ENCODE measurements at places on chromosomes 7 and 10. TPM values are rescaled to one million over a fixed set of nuclear protein-coding genes. Genes with fewer than 3 reads are reported as not detected.

The ZNF467 gene
- total RNA-seq = 3.6 TPM

The PBLD gene
- total RNA-seq = 1.8 TPM

The ALKBH4 gene
- total RNA-seq = 6.5 TPM

The CAMK2G gene
- total RNA-seq = 20.6 TPM

The BMPER gene
- 0.14 TPM for total RNA-seq

The PTPN20 gene
- 3.4 TPM for total RNA-seq

The KCND2 gene
- total RNA-seq = not detected

The KIF11 gene
- total RNA-seq = 1.4 TPM

The FAM180A gene
- 0.14 TPM for total RNA-seq

The HECW1 gene
- not detected for total RNA-seq

The OR2A2 gene
- not detected for total RNA-seq

The LRIT1 gene
- total RNA-seq = not detected

The ITIH5 gene
- total RNA-seq = 0.07 TPM

The CYP3A4 gene
- total RNA-seq = not detected

The OR6V1 gene
- total RNA-seq = not detected

The CDH23 gene
- total RNA-seq = 0.14 TPM

The TSPAN13 gene
- 41.0 TPM for total RNA-seq

The DPCD gene
- 11.6 TPM for total RNA-seq

The CCDC146 gene
- 6.8 TPM for total RNA-seq
